GM12864 (cell line): ENCODE measurements at places on chromosomes 3 and 15.
A peak's percentile ranks its signal among the peaks of the same experiment; 100 is the strongest.

DNA sequence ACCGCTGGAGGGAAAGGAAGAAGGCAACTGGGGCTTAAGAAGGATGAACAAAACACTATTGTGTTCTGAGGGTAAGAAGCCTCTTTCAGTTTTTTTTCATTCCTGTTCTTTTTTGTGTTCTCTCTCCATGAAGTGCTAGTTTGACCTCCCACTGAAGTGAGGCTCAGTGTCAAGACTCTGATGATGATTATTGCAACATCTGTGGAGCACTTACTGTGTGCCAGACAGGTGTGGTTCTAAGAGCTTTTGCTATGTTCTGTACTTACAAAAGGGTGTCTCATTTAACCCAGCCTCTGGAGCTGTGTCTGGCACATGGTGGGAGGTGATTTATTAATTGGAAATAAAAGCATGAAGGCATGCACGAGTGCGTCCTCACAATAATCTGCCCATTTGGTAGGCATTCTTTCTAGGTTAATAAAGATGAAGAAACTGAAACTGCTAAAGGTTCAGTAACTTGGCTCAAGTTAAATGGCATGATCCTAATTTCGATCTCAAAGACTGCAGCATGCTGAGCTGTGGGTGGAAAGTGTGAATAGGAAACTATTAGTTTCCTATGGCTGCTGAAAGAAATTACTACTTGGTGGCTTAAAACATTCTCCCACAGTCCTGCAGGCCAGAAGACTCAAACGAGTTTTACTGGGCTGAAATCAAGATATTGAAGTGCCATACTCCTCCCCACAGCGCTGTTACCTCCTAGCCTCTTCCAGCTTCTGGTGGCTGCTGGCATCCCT lies 38.5 kb upstream of the VEPH1 start:
- DNase-seq: no peak

DNA sequence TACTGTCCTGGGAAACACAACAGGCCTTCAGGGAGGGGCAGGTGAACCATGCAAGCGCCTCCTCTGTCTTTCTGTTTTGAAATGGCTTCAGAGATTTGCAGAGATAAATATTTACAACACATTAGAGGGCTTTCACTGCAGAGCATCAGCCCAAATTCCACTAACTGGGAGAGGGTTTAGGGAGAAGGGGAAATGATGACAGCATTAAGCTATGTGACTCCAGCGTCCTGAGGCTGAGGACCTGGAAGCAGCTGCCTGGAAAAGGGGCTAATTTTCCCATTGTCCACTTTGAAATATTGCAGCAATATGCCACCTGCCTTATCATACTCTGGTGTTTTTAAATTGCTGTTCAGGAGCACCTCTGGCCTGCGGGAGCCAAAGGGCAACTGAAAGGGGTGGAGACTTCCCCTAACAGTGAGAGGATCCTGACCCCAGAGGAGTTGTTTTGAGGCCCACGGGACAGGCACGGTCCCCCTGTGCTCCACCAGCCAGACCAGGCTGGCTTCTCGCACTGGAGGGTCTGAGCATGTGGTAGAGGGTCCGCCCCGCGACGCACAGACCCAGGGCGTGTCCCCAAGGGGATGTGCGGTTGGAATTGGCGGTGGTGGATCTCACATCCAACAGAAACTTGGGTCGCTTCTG lies 110.6 kb downstream of the XXYLT1 start:
- no peak for DNase-seq

DNA sequence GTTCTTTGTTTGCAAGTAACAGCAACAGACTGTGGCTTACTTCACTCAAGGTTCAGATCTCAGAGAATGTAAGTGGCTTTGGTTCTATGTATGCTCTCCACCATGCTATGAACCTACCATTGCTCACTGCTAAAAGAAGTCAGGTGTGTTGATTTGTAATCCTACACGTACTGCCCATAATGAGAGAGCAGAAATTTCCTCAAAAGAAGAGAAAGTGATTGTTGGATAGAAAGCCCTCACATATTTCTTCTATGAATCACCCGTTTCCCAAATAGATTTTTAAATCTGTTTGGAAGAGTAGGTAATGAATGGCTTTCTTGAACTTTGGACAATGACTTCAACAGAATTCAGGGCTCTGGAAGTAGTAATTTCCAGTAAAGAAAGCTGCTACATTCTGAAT lies 565.4 kb downstream of the ROBO2 start:
- DNase-seq: no peak

DNA sequence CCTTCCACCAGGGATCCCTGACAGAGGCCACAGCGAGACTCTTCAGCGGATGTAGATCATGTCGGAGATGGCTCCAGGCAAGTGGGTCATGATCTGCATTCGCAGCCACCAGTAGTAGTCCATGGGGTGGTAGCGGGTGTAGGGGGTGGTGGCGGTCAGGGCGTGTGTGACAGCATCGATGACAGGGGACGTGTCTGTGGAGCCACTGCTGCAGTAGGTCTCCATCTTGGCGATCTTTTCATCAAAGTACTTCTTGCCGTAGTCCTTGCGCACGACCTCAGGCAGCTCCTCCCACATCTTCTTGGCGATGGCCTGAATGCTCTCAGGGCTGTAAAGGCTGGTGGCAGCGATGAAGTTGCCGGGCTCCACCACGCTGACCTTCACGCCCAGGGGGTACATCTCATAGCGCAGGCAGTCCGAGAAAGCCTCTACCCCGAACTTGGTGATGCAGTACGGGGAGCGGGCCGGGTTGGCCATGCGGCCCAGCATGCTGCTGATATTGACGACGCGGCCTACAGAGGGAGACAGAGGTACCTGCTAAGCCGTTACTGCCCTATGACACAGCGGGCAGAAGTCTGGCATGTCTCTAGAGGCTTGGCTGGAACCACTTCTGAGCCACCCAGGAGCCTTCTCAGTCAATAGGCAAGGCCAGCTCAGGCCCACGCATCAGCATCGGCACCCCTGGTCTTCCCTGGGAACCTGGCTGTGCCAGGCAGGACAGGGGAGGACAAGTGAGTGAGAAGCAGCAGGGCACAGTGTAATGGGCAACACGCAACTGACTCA lies 43.7 kb downstream of the BDH1 start:
- no peak for DNase-seq

DNA sequence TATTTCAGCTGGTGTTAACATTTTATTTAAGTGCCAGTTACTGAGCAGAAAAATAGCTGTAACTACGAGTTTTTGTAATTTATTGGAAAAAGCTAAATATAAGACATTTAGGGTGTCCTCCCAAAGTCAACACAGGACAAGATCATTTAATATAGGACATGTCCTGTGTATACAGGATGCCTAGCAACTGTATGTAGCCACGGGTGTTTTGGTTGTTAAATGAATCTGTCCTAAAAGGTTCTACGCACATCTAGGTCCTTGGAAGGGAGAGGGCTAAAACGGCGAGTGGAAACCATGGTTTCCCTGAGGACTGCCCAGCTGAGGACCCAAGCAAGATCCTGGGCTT lies 565 bp upstream of the ZNF621 start:
- no peak for DNase-seq

GRCh38 chr3:89586256-89586655 lies 478.8 kb downstream of the EPHA3 start:
- DNase-seq: no peak

DNA sequence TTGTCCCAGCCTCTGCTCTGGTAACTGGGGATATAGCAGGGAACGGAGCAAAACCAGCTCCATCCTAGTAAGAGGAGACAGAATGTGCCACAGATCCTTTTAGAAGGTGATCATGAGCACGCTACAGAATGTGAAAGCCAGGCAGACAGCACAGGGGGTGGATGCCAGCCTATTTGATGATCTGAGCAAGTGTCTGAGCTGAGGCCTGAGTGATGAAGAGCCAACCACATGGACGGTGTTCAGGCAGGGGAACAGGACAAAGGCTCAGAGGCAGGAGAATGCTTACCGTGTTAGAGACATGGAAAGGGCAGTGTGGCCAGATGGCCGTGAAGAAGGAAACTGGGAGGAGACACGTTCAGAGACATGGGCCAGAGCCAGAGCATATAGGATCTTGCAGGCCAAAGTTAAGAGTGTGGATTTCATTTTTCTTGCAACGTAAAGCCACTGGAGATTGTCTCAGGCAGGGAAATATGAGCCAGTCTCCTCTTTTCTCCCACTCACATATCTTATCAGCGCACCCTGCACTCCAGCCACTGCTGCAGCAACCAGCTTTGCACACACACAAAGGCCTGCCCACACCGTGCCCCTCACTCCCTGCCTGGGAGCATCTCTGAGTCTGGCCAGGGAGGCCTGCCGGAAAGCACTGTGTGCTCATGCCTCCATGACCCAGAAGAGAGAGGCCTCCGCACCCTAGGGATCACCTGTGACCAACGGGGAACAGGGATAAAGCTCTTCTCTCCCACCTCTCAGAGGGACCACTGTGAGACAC lies 20.1 kb downstream of the RAB43 start:
- no peak for DNase-seq

DNA sequence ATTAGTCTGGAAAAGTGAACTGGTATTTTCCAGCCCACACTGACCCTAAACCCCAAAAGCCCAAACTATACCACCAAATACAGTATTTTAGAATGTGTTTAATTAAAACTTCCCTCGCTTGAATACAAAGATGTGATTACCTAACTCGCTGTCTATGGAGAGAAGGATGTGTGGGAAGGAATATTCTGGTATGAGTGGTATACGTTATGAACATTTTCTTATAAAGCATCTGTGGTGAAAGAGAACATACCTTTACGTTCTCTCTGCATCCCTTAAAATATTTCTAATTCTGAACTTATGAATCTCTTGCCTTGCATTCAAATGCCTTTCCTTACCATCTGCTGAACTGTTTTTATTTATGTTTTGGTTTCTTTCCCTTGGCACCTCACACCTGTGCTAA lies 201.4 kb downstream of the MBNL1 start:
- no peak for DNase-seq

DNA sequence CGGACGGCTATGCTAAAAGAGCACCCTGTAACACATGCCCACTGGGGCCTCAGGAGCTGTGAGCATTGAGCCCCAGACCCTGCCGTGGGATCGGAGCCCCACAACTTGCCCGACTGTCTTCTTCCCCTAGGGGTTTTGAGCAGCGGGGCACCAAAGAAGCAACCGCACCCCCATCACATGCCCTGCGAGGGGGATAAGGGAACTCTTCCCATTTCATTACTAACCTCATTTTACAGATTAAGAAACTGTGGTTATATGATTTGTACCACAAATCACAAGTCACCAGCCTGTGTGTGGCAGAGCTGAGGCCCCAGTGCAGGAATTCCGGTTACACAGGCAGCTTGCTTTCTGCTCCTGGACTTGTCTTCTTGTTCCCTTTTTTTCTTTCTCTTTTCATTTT lies 86.2 kb downstream of the CD47 start:
- no peak for DNase-seq

GRCh38 chr3:29978036-29978435 lies 628.4 kb upstream of the TGFBR2 start:
- DNase-seq: no peak

GRCh38 chr15:70055601-70056051 lies 42.1 kb downstream of the TLE3 start:
- DNase-seq: no peak

- DNase-seq: no peak
Measured at GRCh38 chr15:48565560-48566482, 79.7 kb downstream of the FBN1 start.

- no peak for DNase-seq
Measured at GRCh38 chr15:46861796-46862195, 855.5 kb upstream of the SEMA6D start.

DNA sequence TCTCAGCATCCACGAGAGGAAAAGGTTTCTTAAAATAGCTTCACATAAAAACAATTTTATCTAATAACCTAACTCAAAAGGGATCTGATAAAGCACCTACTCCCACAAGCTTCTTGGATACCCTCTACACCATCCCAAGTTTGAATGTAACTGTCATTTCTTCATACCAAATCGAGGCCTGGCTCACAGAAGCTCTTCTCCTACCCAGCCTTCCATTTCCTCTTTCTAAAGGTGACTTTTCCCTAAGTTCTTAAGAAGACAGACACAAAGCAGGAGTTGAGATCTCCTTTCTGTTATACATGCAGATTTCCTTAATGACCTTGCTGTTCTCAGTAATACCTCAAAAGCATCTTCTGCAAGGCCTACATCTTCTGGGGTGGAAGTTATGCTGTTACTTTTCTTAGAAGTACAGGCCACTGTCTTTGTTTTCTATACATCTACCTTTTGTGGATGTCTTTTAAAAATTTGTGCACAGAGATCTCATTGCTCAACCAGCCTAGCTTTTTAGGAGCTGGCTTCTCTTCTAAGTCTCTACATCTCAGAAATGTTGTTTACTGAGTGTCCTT lies 3.4 kb upstream of the LRRIQ4 start:
- no peak for DNase-seq

DNA sequence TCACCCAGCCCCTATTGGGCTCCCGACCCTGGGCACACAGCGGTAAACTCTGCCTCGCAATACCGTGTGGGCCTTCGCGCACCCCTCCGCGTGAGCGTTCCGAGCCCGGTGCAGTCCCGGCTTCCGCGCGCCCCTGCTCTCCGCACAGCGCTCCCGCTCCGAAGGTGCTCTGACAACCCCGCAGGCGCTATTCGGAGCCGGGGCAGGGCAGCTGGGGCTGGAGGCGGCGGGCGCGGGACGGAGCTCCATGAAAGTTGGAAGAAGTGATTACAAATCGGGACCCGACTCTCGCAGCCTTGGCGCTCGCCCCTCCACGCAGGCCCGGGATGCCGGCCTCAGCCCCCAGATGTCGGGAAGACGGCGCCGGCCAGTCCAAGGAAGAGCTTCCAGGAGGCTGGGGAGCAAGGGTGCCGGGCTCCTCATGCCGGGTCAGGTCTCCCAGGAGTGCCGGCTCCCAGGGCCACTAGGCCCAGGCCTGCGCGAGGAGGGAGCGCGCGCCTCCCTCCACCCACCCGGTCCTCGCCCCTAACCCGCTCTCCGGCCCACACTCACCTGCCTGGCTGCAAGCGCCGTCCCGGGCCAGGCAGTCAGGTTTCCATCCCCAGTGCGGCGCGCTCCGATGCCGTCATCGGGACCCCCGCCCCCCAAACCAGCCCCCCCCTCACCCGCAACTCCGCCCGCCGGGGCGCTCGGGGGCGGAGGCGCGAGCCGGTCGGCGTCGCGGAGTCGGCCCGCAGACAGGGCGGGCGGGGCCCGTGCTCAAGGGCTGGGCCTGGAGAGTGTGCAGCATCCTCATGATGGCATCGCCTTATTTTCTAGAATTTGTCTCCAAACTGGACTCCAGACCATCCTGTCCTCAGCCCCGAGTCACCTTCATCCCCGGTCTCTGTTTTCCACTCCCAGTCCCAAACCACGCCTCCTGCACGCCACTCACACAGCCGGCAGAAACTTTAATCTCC lies at the start of gene KIF7:
TSS of gene KIF7 (minus strand) at position 621 of the 959 bp plus-strand sequence. CDS start 2,537 bp downstream, outside the sequence.
- DNase-seq: no peak

GRCh38 chr3:24086617-24087404 lies 141.7 kb downstream of the NR1D2 start:
- no peak for DNase-seq

- no peak for DNase-seq
Measured at GRCh38 chr15:39392469-39393047, 188.3 kb upstream of the THBS1 start.

GRCh38 chr3:63331520-63331919 lies 53.4 kb downstream of the SYNPR start:
- DNase-seq: no peak

GRCh38 chr15:85296615-85297402 lies 83.6 kb upstream of the AKAP13 start:
- peak; percentile 72 for DNase-seq

- no peak for DNase-seq
Measured at GRCh38 chr15:88574655-88575054, 28.2 kb upstream of the DET1 start.

GRCh38 chr15:29822684-29823459 lies 604 bp upstream of the TJP1 start:
- no peak for DNase-seq

- no peak for DNase-seq
Measured at GRCh38 chr3:184015381-184016019, 2.2 kb downstream of the ABCC5 start.
